ENCODE measurements at places on chromosomes 4 and X.

DNA sequence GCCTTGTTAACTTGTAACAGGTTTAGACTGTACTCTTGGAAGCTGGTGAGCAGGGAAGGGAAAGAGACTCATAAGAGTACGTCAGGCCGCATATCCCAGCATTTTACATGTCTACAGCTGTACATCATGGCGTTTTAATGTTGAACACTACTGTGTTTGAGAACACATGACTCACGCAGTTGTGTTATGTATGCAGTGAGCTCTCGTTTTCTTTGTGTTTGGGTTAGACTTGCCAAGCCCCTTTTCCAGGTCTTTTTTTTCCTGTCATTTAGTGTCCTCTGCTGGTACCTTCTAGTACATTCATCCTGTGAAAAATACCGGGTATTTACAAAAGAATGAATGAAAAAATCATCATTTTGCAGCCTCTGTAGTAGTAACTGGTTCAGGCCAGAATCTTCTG lies 35.3 kb downstream of the SMS start:
- DNase-seq: no peak

DNA sequence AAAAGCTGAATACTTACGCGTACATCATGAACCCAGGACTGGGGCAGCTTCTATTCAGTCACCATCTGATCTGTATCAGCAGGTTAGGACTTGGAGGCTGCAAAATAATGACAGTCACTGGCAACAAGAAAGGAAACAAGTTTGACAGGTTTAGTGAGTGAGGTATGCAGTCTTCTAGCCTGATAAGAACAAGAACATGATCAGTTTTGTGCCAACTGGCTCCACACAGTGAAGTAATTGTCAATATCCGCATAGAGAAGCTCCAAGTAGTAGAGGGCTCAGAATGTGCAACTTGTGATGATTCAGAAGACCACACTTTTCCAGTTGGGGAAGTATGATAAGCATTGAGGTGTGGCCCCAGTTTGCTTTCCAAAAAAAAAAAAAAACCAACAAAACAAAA lies at the start of gene TMPRSS11F:
Gene TMPRSS11F (minus strand): TSS at position 77 of the 400 bp plus-strand sequence. CDS start 49 bp downstream, at position 28.
- DNase-seq: no peak

DNA sequence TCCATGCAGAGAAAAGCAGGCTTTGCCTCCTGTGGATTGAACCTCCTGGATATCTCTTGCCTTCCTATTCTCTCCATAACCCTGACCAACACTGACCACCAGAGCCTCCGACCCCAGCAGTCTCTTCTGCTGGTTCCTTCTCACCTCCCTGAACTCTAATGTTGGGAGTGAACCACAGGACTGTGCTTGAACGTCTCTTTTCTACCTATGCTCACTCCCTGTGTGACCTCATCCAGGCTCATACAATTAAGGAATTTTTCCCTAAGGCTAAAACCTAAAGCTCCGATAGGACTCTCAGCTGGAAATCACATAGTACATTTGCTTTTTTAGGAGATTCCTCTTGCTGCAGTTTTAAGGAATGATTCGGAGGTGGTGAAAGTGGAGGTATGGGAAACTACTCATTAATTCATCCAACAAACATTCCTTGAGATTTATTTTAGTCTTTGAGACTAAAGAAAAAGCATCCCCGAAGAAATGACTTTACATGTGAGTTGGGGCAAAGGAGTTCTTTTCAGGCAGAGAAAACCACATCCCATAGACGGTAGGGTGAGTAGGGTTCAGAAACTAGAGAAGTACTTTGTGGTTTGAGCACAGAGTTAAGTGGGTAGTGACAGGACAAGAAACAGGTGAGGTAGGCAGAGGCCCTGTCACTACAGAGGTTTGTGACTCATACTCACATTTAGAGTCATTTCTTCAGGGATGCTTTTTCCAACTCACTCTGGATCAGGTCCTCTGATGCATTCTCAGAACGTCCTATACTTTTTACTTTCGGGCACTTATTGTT lies 30.8 kb downstream of the NDNF start:
- peak; percentile 37 for DNase-seq

DNA sequence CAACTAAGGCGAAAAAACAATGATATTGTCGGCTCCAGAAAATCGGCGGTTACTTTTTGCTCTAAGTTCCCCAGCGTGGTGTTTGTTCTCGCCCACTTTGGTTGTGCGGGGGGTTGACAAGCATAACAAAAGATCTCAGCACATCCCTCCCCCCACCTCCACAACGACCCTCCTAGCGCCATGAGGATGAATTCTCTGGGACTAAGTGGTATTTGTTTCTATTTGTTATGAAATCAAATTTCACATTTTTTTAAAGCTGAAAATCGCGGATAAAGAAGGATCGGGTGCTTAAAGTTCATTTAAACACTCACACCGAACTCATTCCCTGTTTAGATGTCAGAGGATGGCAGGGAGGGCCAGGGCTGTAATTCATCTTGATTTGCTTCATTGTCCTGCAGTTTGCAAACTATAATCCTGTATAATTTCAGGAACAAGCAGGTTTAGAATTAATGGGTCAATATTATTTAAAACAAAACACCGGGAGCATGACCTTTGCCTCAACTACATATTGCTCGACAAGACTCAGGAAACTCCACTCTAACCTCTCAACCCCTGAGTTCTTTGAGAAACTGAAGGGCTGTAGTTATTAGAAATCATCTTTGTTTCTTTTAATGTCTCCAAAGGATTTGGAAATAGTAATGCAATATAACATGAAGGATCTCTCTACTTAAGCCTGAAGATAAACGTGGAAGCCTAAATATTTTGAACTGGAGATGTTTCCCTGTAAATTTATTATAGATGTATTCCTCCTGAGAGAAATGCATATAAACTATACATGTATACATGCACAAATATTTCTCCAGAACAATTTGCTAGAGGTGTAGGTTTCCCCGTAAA lies 6.4 kb downstream of the PITX2 start:
- no peak for DNase-seq

DNA sequence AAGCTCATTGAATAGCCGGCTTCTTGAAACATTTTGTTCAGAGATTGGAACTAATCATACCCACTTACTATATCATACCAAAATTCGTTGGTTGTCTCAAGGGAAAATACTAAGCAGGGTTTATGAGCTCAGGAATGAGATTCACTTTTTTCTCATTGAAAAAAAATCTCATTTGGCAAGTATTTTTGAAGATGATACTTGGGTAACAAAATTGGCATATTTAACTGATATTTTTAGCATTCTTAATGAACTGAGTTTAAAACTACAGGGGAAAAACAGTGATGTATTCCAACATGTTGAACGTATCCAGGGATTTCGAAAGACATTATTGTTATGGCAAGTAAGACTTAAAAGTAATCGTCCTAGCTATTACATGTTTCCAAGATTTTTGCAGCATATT lies 6.4 kb downstream of the FAM200B start:
- no peak for DNase-seq

- DNase-seq: no peak
Measured at GRCh38 chr4:91089178-91089577, 962.0 kb downstream of the CCSER1 start.

- DNase-seq: no peak
Measured at GRCh38 chrX:103155201-103155600, 59.7 kb upstream of the BEX4 start.

- DNase-seq: no peak
Measured at GRCh38 chr4:83830138-83830888, 294.4 kb downstream of the GPAT3 start.

GRCh38 chr4:25437926-25438325 lies 60.9 kb downstream of the ANAPC4 start:
- no peak for DNase-seq

GRCh38 chrX:19840899-19841648 lies 46.3 kb downstream of the SH3KBP1 start:
- peak; percentile 64 for DNase-seq

DNA sequence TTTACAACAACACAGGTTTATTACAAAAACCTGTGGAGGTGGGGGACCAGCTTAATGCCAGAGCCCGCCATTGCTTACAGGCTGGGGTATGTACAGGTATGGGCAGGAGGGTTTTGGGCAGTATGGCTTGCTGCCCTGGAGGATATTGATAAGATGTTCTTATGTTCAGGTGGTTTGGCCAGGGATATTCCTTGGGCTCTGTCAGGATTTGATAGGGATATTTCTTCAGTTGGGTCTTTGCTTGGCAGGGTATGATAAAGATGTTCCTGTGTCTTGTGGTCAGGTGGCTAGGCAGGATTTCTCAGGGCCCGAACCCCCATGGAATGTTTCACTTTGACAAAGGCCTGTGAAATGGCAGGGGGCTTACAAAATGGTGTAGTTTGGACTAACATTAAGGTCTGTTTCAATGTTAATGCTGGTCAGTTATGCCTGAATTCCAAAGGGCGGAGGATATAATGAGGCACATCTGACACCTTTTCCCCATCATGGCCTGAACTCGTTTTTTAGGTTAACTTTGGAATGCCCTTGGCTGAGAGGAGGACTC lies 3.1 kb downstream of the MGST2 start:
- no peak for DNase-seq

DNA sequence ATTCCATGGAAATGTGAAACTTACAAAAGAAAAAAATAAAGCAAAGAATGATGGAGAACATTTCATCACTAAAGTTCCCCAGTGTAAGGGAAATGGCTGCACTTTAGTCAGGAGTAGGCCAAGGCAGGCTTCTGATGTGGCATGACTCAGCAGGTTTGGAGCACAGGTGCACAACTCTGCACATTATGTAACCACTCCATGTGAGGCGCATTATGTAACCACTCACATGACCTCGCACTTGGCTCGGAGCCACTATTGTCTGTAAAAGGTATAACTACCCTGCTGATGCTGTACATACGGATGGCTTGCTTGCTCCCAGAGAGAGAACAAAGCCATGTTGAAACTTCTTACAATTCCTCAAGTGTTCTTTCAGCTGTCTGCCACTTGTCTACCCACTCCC lies 727.6 kb downstream of the TRAM1L1 start:
- DNase-seq: no peak

GRCh38 chr4:164935363-164935762 lies 42.1 kb downstream of the TRIM61 start:
- no peak for DNase-seq

GRCh38 chr4:127143460-127144195 lies 489.1 kb upstream of the INTU start:
- DNase-seq: no peak

GRCh38 chr4:109231331-109231730 lies 71.1 kb downstream of the COL25A1 start:
- DNase-seq: no peak

DNA sequence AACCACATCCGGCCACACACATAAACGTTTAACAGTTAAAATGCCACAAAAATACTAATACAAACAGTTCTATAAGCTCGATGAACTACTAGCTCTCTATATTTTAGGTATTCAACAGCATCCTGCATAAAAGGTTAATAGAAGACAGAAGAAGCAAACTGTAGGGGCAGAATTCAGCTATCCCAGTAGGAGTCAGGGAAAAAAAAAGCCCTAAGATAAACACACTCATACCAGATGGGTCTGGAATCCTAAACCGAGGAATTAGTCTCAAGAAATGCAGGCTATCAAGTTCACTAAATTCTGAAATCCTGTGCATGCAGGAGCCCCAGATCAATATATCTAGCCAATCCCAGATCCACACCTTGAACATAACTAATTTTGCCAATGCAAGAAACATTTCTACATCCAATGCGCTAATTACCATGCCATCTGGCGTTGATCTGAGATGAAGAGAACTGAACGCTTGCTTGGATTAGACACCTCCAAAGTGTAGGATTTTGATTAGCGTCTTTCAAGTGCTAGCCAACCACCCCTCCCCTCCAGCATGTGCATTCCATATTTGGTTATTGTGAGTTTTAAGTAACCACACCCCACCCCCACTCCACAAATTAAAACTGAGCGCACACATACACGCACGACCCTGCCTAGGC lies 512.2 kb upstream of the INTU start:
- no peak for DNase-seq

DNA sequence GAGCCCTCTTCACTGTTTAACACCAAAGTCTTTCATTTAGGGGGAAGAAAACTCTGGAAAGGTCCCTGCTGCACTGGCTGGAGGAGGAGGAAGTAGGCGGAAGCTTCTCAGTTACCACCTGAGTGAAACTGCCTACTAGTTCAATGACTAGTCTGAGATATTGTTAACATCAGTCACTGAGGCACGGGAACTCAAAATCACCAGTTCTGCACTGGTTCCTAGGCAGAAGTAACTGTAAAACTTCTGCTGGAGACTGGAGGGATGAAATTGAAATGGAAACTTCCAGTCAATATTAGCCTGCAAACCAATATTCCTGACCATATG lies 178.3 kb downstream of the SNCA start:
- no peak for DNase-seq

DNA sequence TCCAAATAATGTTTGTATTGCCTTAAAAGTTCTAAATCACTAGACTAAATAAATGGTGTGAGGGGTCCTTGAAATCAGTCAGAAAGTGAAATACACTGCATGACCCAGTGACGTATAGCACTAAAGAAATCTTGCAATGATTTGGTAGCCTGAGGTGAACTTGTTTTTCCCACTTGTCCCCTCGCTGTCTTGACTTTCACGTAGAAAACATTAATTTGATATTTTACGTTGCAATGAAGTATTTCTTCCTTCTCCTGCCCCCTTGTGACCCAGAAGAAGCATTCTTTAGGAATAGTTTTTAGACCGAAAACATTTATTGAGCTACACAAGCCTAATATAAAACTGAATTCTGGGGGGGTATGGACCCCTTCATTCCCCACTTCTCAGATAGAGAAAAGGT lies 3.7 kb downstream of the KLB start:
- DNase-seq: no peak

DNA sequence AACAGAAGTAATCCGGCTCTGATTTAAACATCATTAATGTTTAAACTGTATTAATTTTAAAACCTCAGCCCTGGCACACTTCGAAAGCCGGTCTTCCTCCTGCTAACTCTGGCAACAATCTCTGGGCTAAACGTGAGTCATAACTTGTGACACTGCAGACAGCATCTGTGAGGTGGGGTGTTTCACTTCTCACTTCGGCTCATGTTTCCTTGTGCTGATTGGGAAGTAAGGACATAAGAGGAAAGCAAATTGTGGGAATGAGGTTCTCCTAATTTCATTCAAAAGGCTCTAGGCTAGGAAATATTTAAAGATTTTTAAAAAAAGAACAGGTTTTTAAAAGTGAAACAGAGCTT lies 139.9 kb upstream of the USP9X start:
- DNase-seq: no peak

GRCh38 chrX:39788521-39788920 lies 309.2 kb downstream of the BCOR start:
- DNase-seq: no peak

- no peak for DNase-seq
Measured at GRCh38 chr4:153021276-153021675, 85.2 kb downstream of the FHDC1 start.

DNA sequence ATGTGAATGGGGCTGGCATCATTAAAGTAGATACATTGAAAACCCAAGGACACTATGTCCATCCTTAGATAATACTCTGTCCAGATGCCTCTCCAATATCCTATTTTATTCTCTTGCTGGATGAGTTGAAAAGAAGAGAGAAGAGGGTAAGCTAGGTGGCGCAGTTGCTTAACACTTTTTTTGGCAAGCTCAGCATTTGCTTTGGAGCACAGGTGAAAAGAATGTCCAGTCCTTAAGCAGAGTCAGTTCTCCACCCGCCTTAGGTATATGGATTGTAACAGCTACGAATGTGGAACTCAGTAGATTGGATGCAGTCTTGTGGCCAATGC lies 208.4 kb downstream of the NWD2 start:
- peak; percentile 63 for DNase-seq

All from activated naive CD4-positive, alpha-beta T cell treated with anti-CD3 and anti-CD28 coated beads, Interleukin-2, amount 10 ng/mL, durations not matched to agents 7 days and 5 days (primary cell).